ENCODE measurements at places on chromosomes 1 and 21. TPM values are rescaled to one million over a fixed set of nuclear protein-coding genes. Genes with fewer than 3 reads are reported as not detected.

Gene SPAG17
- polyA plus RNA-seq = not detected

Gene GPR161
- 2.3 TPM for polyA plus RNA-seq

GRCh38 chr1:164601399-164602100 is 42.6 kb downstream of the PBX1 start:
- no peak for DNase-seq

Gene HORMAD1
- not detected for polyA plus RNA-seq

DNA sequence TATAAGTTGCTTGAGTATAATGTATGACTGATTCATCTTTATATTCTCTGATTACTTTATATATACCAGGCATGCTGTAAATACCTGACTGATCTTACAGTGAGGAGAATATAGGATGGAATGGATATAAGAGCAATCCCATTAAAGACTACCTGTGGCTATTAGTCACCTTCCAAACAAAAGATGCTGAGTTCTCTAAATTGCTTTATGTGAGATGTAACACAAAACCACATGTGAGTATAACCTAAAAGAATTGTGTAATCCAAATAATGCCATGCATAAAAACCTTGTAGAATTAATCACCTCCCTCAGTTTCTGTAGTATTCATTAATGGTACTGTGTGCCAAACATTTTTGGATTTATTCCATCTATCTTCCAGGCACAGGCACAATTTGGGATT is 134.6 kb upstream of the LRRC7 start:
- no peak for DNase-seq

DNA sequence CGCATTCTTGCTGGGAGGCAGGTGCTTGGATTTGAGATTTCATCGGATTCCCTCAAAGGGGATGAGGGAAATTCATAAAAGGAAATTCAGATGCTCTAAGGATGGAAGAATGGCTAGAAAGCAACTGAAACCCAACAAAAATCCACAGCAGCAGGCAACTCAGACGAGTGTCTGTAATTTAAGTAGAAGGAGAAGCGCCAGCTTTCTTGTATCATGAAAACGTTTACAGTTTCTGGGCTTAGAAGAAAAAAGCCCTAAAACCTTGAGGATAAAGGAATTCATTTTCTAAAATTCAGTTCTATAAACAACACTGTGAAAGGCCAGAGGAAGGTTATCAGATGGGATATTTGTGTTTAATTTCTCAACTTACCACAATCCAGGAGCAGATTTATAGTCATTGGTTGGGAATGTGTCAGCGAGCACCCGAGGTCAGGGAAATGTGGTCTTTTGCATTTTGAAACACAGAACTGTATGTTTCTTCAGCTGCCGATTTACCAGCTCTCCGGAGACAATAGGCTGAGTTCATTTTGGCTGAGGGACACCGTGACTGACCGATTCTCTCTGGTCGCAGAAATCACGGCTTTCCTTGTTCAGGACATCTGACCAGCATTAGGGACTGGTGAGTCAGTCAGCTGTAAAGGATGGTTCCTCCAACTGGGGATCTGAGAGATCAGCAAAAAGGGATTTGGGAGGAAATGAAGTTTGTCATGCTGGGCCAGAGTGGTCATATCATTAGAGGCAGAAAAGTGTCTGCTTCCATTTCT is 111.6 kb upstream of the ERRFI1 start:
- peak; percentile 44 for DNase-seq

Gene RPAP2
- polyA plus RNA-seq = 7.0 TPM

Gene UTS2
- polyA plus RNA-seq = not detected

DNA sequence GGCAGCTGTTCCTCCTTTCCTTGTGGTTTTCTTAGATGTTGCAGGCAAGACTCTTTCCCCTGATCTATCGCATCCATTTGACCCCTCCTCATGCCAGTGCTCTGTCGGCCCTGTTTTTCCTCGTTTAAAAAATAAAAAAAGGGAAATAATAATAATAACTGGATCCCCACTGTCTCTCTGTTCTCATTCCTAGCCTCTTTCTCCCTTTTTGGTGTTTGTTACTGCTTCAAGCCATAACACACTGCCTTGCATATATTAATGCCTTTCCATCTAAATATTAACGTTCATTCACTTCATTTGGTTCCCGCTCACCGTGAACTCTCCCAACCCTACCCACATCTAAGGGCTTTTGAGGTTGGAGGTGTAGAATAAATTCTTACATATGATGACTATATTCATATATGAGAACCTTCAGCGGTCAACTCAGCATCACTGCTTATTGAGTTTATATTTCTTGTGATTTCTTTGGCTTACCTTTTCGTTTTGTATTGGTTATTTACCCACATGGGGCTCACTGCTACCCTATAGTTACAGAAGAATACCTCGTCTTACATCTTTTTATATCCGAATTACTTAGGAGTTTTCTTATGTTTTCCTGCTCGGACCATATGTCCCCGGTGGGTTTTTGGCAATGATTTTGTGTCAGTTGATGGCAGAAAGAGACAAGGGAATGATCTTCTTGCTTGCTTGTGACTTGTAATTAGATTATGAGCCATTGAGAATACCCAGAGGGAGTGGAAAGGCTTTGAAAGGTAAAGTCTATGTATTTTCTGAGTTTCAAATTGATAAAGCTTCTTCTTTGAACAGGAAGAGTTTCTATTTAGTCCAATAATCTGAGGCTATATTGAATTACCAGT is 805 bp downstream of the ATG4C start:
- DNase-seq = no peak

Gene ARTN
- polyA plus RNA-seq = 0.59 TPM

Gene ASTN1
- polyA plus RNA-seq = 0.15 TPM

GRCh38 chr1:15863156-15863901 is 15.8 kb downstream of the SPEN start:
- DNase-seq = no peak

Gene TRAF5
- polyA plus RNA-seq = 5.5 TPM

DNA sequence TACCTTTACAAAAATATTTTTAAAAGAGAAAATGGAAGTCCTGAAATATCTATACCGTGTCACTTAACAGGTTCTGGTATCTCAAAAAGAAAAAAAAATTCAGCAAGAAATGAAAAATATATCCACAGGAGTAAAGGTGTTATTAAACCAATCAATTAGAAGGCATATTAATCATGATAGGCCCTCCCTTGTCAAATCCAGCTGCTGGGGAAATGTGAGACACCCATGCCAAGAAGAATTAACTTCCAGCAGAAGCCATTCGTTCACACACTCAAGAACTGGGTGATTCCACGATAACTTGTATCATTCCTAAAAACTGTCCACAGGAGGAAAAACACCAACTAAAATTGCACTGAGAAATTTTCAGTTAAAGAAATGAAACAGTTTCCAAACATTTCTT is 57.6 kb downstream of the APP start:
- DNase-seq = no peak

DNA sequence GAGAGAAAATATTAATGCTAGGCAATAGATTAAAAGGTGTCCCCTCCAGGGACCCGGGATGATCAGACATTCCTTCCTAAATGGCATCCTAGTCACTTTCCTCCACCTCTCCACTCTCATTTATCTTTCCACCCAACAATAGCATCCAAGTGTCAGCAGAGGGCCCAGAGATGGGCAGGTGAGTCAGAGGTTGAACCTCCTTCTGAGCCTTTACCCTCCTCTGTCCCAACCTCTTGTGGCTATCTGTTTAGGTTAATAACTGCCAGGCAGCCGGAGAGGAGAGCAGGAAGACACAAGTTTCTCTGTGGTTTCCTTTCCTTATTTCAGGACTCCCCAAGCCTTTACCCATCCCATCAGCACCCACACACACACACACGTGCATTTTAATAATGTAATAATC is 4.1 kb downstream of the GJA5 start:
- no peak for DNase-seq

Gene F3
- 30.9 TPM for polyA plus RNA-seq
